ENCODE measurements at places on chromosomes 16 and 17. TPM values are rescaled to one million over a fixed set of nuclear protein-coding genes. Genes with fewer than 3 reads are reported as not detected.

GRCh38 chr16:48064971-48065370, 90.8 kb downstream of the ABCC12 start:
- peak; percentile 25 for DNase-seq

- DNase-seq: no peak
Observed at GRCh38 chr16:31529108-31529936, 1.6 kb downstream of the AHSP start.

- no peak for DNase-seq
Observed at GRCh38 chr17:7982666-7983065, 19.7 kb upstream of the GUCY2D start.

DNA sequence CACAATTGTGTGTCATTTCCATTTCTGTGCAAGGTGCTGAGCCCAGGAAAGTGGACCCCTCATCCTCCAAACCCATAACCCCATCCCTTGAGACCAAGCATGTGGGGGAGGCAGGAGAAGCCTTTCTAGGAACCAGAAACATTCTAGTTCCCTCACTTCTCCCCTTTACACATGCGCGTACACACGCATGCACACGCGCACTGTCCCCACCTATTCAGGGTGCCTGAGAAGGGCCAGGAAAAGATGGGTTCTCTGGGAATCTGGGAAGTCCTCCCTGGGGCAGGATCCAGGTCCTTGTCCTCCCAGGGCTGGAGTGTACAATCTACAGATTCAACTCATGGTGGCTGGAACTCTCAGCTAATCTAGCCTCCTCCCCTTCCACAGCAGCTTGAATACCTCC, 2.4 kb downstream of the PPY start:
- DNase-seq: no peak

- peak; percentile 55 for DNase-seq
Observed at GRCh38 chr17:41377546-41377945, 4.6 kb downstream of the KRT34 start.

- no peak for DNase-seq
Observed at GRCh38 chr16:87060034-87060986, 256.9 kb downstream of the C16orf95 start.

GRCh38 chr16:88062341-88063210, 111.3 kb downstream of the BANP start:
- DNase-seq: no peak

The PRAC2 gene
- total RNA-seq: not detected

Measured in foreskin keratinocyte (primary cell).